ENCODE measurements at places on chromosomes 16 and 17.

DNA sequence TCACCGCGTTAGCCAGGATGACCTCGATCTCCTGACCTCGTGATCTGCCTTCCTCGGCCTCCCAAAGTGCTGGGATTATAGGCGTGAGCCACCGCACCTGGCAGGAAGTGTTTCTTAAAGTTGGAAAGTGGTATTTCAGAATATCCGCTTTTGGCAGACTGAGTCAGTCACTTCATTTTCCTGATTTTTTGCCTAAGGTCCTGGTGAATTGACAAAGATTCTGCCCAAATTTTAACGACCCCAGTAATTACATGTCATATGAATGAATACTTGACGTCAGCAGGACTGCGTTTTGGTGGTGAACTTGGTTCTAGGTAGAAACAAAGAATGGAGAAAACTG, 4.5 kb upstream of the BRCA1 start:
- H3K36me3 ChIP-seq, result no peaks in the 10 kb centered on the region
- H3K4me3 ChIP-seq, result no peak overlapping the region
- H3K27me3 ChIP-seq, result no peaks in the 10 kb centered on the region
- H3K27ac ChIP-seq, result peak overlapping the region; percentile 63

- no peak overlapping the region for H3K27ac ChIP-seq
- no peaks in the 10 kb centered on the region for H3K27me3 ChIP-seq
- H3K36me3 ChIP-seq, result no peaks in the 10 kb centered on the region
- no peak overlapping the region for H3K4me3 ChIP-seq
- no peaks in the 10 kb centered on the region for H3K4me1 ChIP-seq
Observed at GRCh38 chr17:2939714-2940351, 123.6 kb downstream of the OR1D5 start.

DNA sequence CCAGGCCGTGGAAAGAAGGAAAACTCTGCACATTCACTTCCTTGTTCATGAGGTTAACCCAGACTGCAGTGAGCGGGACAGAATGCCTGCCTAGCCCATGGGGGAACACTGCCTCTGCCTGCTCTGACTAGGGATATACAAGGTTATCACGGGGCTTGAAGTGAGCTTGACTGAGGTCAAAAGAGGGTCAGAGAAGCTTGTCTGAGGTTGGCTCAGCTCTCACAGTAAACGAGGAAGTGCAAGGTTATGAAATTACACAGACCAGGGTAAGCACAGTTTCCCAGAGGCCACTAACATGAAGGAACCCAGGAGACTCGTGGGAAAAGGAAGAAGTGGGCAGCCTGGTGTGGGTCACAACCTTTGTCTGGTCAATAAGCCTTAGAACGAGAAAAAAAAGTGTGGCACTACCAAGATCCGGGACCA, 28.7 kb downstream of the HIC1 start:
- peak overlapping the region; percentile 47 for H3K27ac ChIP-seq
- no peaks in the 10 kb centered on the region for H3K36me3 ChIP-seq
- H3K4me1 ChIP-seq, result peaks cover 23% of the 10 kb centered on the region
- DNase-seq, result peak; percentile 43
- no peaks in the 10 kb centered on the region for H3K27me3 ChIP-seq

DNA sequence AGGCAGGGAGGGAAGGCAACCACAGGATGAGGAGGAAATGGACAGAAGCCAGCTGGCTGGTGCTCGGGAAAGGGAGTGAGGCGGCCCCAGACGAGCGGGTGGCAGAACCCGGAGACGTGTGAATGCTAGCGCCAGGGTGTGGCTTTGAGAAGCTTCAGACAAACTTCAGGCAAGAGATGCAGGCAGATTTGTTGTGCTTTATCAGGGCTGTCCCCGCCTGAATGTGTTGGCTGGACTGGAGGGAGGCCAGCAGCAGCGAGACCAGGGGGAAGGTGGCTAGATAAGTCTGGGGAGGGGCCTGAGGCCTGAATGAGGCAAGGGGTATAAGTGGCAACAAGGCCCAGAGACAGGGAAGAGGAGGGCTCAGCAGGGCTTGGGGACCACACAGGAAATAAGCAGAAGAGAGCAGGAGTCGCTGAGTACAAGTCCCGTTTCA, 22.0 kb downstream of the CAMKK1 start:
- H3K4me3 ChIP-seq, result no peak overlapping the region
- no peak for DNase-seq
- no peaks in the 10 kb centered on the region for H3K36me3 ChIP-seq
- no peaks in the 10 kb centered on the region for H3K4me1 ChIP-seq
- H3K27ac ChIP-seq, result no peak overlapping the region

- no peak overlapping the region for H3K27ac ChIP-seq
- no peaks in the 10 kb centered on the region for H3K4me1 ChIP-seq
- no peak for DNase-seq
- H3K36me3 ChIP-seq, result no peaks in the 10 kb centered on the region
- no peaks in the 10 kb centered on the region for H3K27me3 ChIP-seq
Observed at GRCh38 chr17:44159519-44160210, 10.8 kb upstream of the ASB16 start.

- no peak overlapping the region for H3K4me3 ChIP-seq
- DNase-seq, result no peak
- H3K27me3 ChIP-seq, result no peaks in the 10 kb centered on the region
- H3K36me3 ChIP-seq, result no peaks in the 10 kb centered on the region
- H3K4me1 ChIP-seq, result no peaks in the 10 kb centered on the region
Observed at GRCh38 chr17:61519754-61520440, 67.7 kb downstream of the TBX4 start.

GRCh38 chr16:20904507-20905081, 4.0 kb downstream of the LYRM1 start:
- no peak for DNase-seq
- H3K4me1 ChIP-seq, result peaks cover 16% of the 10 kb centered on the region
- no peak overlapping the region for H3K4me3 ChIP-seq
- H3K27ac ChIP-seq, result no peak overlapping the region

GRCh38 chr16:55871411-55872038, 3.6 kb downstream of the CES5A start:
- H3K36me3 ChIP-seq, result no peaks in the 10 kb centered on the region
- DNase-seq, result no peak
- H3K27me3 ChIP-seq, result no peaks in the 10 kb centered on the region
- no peak overlapping the region for H3K27ac ChIP-seq
- no peak overlapping the region for H3K4me3 ChIP-seq

GRCh38 chr16:5354645-5355044, 257.1 kb upstream of the EEF2KMT start:
- no peak overlapping the region for H3K27ac ChIP-seq
- no peaks in the 10 kb centered on the region for H3K27me3 ChIP-seq
- no peak overlapping the region for H3K4me3 ChIP-seq
- DNase-seq, result no peak
- no peaks in the 10 kb centered on the region for H3K4me1 ChIP-seq
- H3K36me3 ChIP-seq, result no peaks in the 10 kb centered on the region

GRCh38 chr16:23416816-23417215, 36.2 kb downstream of the COG7 start:
- no peaks in the 10 kb centered on the region for H3K27me3 ChIP-seq
- no peak overlapping the region for H3K27ac ChIP-seq
- no peaks in the 10 kb centered on the region for H3K36me3 ChIP-seq
- H3K4me1 ChIP-seq, result peaks cover 2% of the 10 kb centered on the region
- no peak for DNase-seq

- H3K4me1 ChIP-seq, result peaks cover 4% of the 10 kb centered on the region
- no peak overlapping the region for H3K27ac ChIP-seq
- no peaks in the 10 kb centered on the region for H3K36me3 ChIP-seq
- DNase-seq, result no peak
- no peaks in the 10 kb centered on the region for H3K27me3 ChIP-seq
Observed at GRCh38 chr17:7633093-7633492, 3.2 kb downstream of the SHBG start.

GRCh38 chr17:47352848-47353247, 29.1 kb downstream of the EFCAB13 start:
- no peaks in the 10 kb centered on the region for H3K4me1 ChIP-seq
- H3K27ac ChIP-seq, result no peak overlapping the region
- no peaks in the 10 kb centered on the region for H3K36me3 ChIP-seq
- no peaks in the 10 kb centered on the region for H3K27me3 ChIP-seq
- no peak for DNase-seq
- H3K4me3 ChIP-seq, result no peak overlapping the region

DNA sequence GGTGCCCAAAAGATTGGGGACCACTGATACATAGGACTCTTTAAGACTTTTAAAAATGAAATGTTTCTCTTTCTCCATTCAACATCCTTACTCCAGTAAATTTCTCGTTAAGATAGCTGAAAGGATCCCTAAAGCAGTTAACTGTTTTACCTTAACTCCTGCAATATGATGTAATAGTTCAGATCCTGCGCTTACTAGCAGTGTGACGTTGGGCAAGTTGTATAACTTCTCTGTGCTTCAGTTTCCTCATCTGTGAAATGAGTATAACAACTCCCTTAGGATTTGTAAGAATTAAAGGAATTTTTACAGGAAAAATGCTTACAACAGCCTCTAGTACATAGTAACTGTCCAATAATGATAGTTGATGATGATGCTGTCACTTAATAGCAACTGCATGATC, 158.9 kb downstream of the TANC2 start:
- H3K4me3 ChIP-seq, result no peak overlapping the region
- no peak for DNase-seq
- H3K27me3 ChIP-seq, result no peaks in the 10 kb centered on the region
- H3K27ac ChIP-seq, result no peak overlapping the region

- H3K36me3 ChIP-seq, result no peaks in the 10 kb centered on the region
- H3K4me3 ChIP-seq, result no peak overlapping the region
- H3K4me1 ChIP-seq, result no peaks in the 10 kb centered on the region
Observed at GRCh38 chr17:44132275-44132821, 8.9 kb upstream of the HDAC5 start.

GRCh38 chr16:70703041-70703834, 17.4 kb upstream of the MTSS2 start:
- H3K36me3 ChIP-seq, result no peaks in the 10 kb centered on the region
- H3K27ac ChIP-seq, result peak overlapping the region; percentile 3
- H3K4me1 ChIP-seq, result peaks cover 25% of the 10 kb centered on the region

DNA sequence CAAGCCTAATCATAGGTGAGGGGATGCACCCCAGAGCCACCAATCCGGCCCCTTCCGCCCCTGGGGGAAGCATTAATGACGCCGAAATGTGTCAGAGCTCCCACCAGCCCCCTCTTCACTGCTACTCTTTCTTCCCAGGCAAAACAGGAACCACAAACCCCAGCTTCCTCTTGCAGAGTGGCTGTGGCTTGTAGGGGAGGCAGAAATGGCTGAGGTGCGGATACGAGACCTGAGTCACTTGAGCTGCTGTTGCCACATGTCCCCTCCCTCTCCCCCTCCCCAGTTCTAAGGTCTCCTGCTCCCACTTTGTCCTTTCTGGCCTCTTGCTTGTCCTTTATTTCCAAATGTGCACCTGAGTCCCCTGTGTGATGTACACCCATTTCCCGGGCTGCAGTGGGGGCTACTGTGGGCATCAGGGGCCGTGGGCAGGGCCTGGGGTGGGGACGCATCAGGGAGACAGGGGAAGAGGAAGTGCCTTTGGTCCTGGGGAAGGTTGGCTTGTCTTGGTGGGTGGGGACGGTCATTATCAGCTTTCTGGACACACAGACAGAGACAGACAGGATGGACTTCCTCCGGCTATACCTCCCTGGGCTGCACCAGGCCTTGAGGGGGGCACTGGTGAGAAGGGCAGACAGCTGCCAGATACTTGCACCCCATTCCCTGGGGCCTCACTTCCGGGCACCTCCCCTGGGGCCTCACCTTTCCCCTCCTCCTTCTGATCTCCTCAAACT, at the start of gene APOBR:
Gene APOBR (plus strand): TSS at position 523 of the 731 bp plus-strand sequence. CDS start 39 bp downstream, at position 562.
- no peaks in the 10 kb centered on the region for H3K36me3 ChIP-seq
- DNase-seq, result no peak
- H3K4me1 ChIP-seq, result peaks cover 2% of the 10 kb centered on the region
- H3K4me3 ChIP-seq, result no peak within 1 kb of the TSS
- H3K27ac ChIP-seq, result no peak within 1 kb of the TSS

GRCh38 chr16:5972747-5973146, 875.2 kb upstream of the EEF2KMT start:
- no peak overlapping the region for H3K4me3 ChIP-seq
- no peaks in the 10 kb centered on the region for H3K4me1 ChIP-seq
- H3K27ac ChIP-seq, result no peak overlapping the region

GRCh38 chr17:63480826-63481487, 4.1 kb downstream of the ACE start:
- H3K4me3 ChIP-seq, result no peak overlapping the region
- H3K36me3 ChIP-seq, result no peaks in the 10 kb centered on the region
- no peaks in the 10 kb centered on the region for H3K27me3 ChIP-seq
- no peak overlapping the region for H3K27ac ChIP-seq
- peaks cover 7% of the 10 kb centered on the region for H3K4me1 ChIP-seq

- no peak overlapping the region for H3K4me3 ChIP-seq
- no peaks in the 10 kb centered on the region for H3K36me3 ChIP-seq
- no peaks in the 10 kb centered on the region for H3K27me3 ChIP-seq
- no peak for DNase-seq
Observed at GRCh38 chr17:27349540-27350021, 55.7 kb downstream of the WSB1 start.

GRCh38 chr16:54193665-54194333, 92.8 kb downstream of the IRX3 start:
- H3K4me3 ChIP-seq, result no peak overlapping the region
- no peaks in the 10 kb centered on the region for H3K4me1 ChIP-seq
- peak; percentile 52 for DNase-seq
- H3K27ac ChIP-seq, result peak overlapping the region; percentile 46
- H3K27me3 ChIP-seq, result no peaks in the 10 kb centered on the region

GRCh38 chr17:41284043-41284442, 8.5 kb downstream of the KRTAP9-7 start:
- no peak overlapping the region for H3K27ac ChIP-seq
- H3K36me3 ChIP-seq, result no peaks in the 10 kb centered on the region
- no peak for DNase-seq
- no peak overlapping the region for H3K4me3 ChIP-seq
- no peaks in the 10 kb centered on the region for H3K4me1 ChIP-seq

DNA sequence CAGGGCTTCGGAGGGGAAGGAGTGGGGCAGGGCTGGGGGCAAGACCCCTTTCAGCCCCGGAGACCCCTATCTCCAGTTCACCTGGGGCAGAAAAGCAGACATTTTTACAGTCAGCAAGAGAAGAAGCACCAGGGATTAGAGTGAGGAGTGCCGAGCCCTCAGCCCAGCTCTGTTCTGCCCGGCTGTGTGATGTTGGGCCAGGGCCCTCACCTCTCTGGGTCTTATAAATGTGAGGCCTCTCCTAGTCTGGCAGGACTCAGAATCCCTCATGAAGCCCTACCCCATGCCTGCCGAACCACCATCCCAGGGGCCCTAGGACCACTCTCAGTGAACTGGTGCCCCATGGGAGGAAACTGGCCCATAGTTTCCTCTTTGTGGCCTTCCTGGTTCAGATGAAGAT, 12.8 kb downstream of the CX3CL1 start:
- no peaks in the 10 kb centered on the region for H3K4me1 ChIP-seq
- H3K36me3 ChIP-seq, result no peaks in the 10 kb centered on the region
- H3K27ac ChIP-seq, result no peak overlapping the region
- no peaks in the 10 kb centered on the region for H3K27me3 ChIP-seq
- H3K4me3 ChIP-seq, result no peak overlapping the region
- DNase-seq, result no peak

DNA sequence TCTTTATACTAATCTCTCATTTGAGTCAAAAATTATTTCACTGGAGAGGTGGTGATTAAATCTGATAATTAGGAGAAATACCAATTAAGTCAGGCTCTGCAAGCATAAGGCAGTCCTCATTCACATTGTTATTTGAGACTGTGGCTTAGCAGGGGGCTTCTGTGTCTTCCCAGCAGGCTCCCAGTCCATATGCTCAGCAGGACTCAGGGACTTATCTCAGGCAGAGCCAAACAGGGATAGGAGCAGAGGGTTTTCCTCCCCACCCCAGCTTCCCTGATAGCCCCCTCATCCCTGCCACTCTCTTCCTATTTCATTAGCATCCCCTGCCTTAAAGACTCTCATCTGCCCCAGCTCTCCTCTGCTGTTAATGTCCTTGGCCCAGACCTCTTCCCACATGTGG, 104.3 kb upstream of the DNAH9 start:
- no peaks in the 10 kb centered on the region for H3K27me3 ChIP-seq
- peaks cover 9% of the 10 kb centered on the region for H3K4me1 ChIP-seq
- H3K4me3 ChIP-seq, result no peak overlapping the region
- DNase-seq, result no peak
- no peaks in the 10 kb centered on the region for H3K36me3 ChIP-seq

Measured in ovary (tissue), 10 donors.